ENCODE measurements at places on chromosomes 5 and 9.

DNA sequence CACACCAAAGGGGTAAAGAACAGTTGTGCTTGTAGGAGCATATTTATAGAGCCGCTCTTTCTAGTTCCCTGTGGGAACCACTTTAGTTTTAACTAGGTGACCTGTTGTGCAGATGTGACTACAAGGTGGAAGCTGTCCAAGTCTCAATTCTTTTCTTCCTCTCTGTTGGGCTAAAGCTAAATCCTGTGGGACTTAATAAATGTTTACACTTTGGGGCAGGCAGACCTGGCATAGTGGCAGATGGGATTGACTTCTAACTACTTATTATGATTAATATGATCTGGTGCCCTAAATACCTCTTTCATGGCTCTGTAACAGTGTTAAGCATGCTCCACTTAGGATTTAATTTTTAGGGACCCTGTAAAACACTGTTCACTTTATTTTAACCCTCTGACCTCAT, 265.3 kb downstream of the KCTD16 start:
- no peak for DNase-seq

DNA sequence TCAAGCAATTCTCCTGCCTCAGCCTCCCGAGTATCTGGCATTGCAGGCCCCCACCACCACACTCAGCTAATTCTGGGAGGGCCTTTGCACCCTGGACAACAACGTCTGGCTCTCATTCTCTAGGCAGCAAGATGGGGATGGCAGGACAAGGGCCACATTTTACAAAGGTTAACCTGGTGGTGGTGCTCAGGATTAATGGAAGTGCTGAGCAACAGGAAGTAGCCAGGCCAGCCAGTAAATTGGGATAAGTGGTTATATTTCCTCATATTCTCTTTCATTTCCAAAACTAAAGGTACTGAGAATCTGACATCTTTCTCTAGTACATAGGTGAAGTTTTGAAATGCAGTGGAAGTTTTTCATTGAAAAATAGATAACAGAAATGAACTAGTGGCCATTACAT, 24.7 kb upstream of the ASPN start:
- DNase-seq = no peak

DNA sequence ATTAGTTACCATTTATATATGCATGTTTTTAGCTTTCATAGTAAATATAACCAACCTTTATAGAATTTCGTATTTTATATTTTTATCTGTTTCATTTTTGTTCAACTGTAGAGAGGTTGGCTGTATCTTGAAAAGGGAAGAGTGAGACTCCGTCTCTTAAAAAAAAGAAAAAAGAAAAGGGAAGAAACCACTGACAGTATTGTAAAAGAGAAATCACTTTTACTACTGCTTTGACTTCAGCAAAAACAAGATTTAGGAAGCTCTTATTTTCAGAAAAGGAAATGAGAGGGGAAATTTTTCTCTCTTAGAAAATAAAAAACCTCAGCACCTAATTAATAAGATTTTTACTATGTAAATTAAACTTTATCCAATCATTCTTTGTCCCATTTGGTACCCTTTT, 14.4 kb downstream of the POLK start:
- DNase-seq = no peak

- no peak for DNase-seq
Observed at GRCh38 chr9:81465468-81466011, 223.8 kb downstream of the TLE1 start.

- DNase-seq = no peak
Observed at GRCh38 chr5:132540764-132541163, 2.6 kb downstream of the IL5 start.

DNA sequence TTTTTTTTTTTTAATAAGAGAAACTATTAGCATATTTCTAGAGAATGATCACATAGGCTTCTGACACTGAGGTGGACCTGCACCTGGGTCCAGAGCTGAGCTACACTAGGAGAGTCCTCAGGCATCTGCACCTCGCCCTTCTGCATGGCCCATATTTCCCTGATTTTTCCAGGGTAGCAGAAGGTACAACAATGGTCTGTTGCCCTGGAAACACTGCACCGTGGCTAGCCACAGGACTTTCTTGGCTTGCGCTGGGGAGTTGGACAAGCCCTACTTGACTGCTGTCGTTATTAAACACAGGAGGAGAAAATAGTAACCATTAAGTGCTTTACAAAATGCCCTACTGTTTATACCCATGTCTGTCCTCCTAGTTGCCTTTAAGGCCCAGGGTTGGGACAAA, 615.7 kb upstream of the MEF2C start:
- no peak for DNase-seq

- no peak for DNase-seq
Observed at GRCh38 chr5:33231214-33231710, 209.5 kb upstream of the TARS1 start.

DNA sequence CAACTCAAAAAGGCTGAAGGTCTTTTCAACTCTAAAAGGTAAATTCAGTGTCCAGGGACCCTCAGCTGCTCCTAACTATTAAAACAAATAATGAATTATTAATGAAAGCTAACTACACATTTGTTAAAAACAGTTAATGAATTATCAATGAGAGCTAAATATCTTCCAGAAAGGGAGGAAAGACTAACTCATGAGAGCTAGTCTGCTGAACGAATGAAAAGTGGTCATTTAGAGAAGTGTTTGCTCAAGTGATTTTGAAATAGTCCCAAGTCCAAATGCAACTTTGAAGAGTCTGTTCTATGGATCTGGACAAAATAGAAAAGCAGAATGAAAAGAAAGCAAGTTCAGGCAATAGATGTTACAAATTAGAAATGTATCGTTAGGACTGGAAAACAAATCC, 133.9 kb upstream of the SPEF2 start:
- DNase-seq = no peak
